ENCODE measurements at places on chromosomes 4 and X. TPM values are rescaled to one million over a fixed set of nuclear protein-coding genes. Genes with fewer than 3 reads are reported as not detected.

Gene MORC4
- total RNA-seq = 33.2 TPM

Gene NUDT11
- 2.3 TPM for total RNA-seq

Gene AR
- 9.1 TPM for total RNA-seq

Gene ENPP6
- not detected for total RNA-seq

DNA sequence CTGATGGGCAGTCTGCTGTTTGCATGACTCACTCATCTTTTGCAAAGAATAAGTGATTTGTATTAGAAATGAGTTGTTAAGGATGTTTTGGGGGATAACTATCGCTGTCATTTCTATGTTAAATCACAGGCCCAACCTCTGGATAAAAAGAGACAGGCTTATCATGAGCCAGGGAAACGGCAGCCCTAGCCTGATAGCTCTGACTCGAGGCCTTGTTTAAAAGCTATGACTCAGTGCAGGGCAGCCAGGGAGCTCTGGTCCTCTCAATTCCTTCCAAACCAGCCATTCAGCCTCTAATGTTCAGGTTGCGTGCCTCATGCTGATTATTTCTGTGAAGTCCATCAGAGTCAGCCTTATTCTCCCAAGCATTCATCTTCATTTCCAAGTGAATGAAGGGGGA lies 305.9 kb upstream of the HAND2 start:
- no peak for DNase-seq

DNA sequence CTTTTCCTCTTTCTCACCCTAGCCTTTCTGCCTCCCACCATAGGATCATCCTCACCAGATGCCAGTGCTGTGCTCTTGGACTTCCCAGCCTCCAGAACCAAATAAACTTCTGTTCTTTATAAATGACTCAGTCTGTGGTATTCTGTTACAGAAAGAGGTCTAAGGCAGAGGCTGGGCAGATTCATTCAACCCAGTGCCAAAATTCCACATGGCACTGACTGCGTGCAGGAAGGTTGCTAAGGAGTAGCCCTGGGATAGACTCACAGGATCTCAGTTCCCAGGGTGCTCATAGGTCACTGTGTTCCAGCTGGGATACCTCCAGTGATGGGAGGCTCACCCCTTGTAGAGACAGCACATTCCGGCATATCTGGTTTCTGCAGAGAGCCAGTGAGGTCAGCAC lies 22.0 kb downstream of the SORCS2 start:
- no peak for DNase-seq

- no peak for DNase-seq
Observed at GRCh38 chrX:9866633-9867032, 80.4 kb downstream of the SHROOM2 start.

Gene CHIC1
- 11.9 TPM for total RNA-seq

Gene TENM3
- 2.1 TPM for total RNA-seq

GRCh38 chr4:53598901-53599300 lies 7.6 kb upstream of the LNX1 start:
- DNase-seq = no peak

GRCh38 chrX:153494541-153495361 lies at the start of gene BGN:
Gene BGN (plus strand): TSS chrX:153494980. CDS start chrX:153504632, 9,652 bp downstream.
- no peak for DNase-seq

All from suprapubic skin (tissue), 4 donors.